ENCODE measurements at places on chromosomes 6 and 20. TPM values are rescaled to one million over a fixed set of nuclear protein-coding genes. Genes with fewer than 3 reads are reported as not detected.

Gene AIF1
- not detected for total RNA-seq

Gene ZBP1
- not detected for total RNA-seq

Gene ESR1
- total RNA-seq, result 2.7 TPM

Gene BTNL2
- not detected for total RNA-seq

Gene AAR2
- 38.3 TPM for total RNA-seq

Gene ZBTB46
- 1.1 TPM for total RNA-seq

Gene C6orf58
- total RNA-seq, result not detected

Gene SPATA25
- 2.1 TPM for total RNA-seq

Gene ASIP
- total RNA-seq, result not detected

Gene PPARD
- total RNA-seq, result 1.3 TPM

Gene POPDC3
- total RNA-seq, result 33.7 TPM

Gene BLCAP
- total RNA-seq, result 35.9 TPM

Gene E2F1
- total RNA-seq, result 23.7 TPM

Gene OXT
- not detected for total RNA-seq

Gene DNAH8
- 0.08 TPM for total RNA-seq

Gene EEF1A2
- not detected for total RNA-seq

Gene ANKRD66
- not detected for total RNA-seq

Gene COL20A1
- total RNA-seq, result not detected
